CD8-positive, alpha-beta T cell (primary cell): ENCODE measurements at places on chromosomes 7 and 10.

DNA sequence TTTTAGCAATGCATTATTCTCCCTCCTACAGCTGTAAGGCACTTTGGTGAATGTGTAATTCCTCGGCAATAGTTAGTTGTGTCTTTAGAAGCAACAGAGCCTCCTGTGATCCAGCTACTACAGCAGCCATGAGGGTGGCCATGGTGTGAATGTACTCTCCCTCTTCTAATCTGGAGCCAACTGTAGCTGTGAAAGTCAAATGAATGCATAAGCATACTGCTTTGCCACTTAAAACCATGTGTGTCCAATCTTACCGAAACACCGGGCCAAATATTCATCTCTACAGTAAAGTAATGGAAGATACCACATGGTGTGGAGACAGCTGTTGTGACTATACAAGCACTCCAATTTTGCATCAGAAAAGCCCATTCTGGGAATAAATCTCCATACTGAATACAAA, 195.0 kb downstream of the DNAJC1 start:
- DNase-seq, result no peak

GRCh38 chr10:79099898-79100448, 31.2 kb downstream of the ZMIZ1 start:
- DNase-seq, result no peak

GRCh38 chr10:72204724-72205123, 11.1 kb upstream of the ANAPC16 start:
- DNase-seq, result no peak

- no peak for DNase-seq
Observed at GRCh38 chr10:63717027-63717715, 196.0 kb downstream of the REEP3 start.

- no peak for DNase-seq
Observed at GRCh38 chr10:126380352-126381076, 7.8 kb downstream of the ADAM12 start.

- no peak for DNase-seq
Observed at GRCh38 chr10:12431151-12432101, 82.1 kb downstream of the CAMK1D start.

DNA sequence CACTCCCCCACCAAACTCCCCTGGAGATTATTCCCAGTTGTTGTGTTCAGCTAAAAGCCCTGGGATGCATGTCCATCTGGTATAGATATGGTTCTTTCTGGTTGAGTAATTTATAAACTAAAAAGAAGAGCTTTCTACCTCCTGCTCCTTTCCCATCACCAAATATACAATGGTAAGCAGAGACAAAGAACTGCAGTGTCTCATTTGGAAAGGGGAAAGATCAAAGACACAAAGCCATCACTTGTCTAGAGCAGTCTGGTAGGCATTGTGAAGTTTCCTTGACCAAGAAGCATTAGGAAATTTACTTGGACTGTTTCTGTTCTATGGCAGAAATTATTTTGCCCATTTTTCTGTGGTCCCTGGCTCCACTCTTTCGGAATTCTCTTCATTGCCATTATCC, 24.9 kb upstream of the PANK1 start:
- DNase-seq, result no peak

DNA sequence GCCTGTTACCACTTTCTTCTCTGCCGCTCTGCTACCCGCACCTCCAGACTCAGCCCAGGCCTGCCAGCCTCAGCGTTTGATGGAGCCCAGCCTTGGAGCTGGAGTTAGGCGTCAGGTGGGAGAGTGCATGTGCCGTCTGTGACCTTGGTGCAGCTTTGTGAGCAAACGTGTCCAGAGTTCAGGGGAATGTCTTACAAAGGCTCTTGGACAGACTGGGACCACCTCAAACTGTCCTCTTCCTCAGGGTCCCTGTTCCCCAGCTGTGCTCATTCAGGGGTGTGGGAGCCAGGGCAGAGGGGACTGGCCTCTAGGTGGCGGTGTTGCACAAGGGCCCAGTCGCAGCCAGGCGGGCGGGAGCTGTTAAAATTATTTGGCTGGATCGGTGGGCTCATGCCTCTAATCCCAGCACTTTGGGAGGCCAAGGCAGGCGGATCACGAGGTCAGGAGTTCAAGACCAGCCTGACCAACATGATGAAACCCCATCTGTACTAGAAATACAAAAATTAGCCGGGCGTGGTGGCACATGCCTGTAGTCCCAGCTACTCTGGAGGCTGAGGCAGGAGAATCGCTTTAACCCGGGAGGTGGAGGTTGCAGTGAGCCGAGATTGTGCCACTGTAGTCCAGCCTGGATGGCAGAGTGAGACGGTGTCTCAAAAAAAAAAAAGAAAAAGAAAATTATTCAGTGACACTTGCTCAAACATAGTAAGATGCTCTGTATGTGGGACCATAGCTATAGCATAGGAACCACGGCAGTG, 89.2 kb downstream of the ADCY1 start:
- no peak for DNase-seq

DNA sequence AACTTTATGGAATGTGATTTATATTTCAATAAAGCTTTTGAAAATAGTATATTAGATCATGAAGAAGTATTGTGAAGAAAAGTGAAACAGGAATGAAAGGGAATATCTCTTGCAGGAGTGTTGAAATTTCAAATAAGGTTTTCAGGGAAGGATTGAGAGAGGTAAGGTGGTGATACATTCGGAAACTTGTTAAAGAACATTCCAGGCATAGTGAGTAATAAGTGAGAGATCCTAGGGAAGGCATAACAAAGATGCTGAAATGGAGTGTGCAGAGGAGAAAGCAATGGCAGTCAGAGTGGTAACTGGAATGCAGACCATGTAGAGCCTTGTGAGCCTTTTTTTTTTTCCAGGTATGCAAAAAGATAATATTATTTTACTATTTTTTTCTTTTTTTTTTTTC, 4.1 kb downstream of the OR9A4 start:
- DNase-seq, result no peak

DNA sequence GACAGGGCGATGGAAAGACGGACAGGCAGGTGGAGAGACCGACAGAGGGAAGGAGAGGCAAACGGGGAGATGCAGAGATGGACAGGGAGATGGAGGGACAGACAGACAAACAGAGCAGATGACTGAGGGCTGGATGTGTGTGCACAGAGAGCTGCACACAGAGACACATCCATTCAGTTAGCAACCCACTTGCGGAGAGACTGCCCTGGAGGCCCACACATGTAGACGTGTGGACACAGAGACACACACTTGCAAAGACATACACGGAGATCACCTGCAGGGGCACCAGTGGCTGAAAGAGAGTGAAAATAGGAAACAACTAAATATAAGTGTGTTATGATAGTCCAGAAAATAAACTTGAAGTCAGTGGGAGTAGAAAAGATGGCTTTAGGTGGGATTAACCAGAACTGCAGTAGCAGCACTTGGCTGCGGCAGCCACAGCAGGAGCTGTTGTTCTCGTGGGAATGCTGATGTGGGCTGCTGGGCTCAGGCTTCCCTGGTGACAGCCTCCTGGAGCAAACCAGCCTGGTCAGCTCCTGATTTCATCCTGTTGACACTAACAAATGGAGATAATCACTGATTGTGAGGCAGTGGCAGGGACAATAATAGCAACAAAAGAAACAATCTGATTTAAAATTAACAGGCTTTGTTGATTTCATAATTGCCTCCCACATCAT, 134.1 kb downstream of the CCNY start:
- DNase-seq, result no peak

- DNase-seq, result no peak
Observed at GRCh38 chr7:128236924-128237586, 4.0 kb upstream of the LEP start.

DNA sequence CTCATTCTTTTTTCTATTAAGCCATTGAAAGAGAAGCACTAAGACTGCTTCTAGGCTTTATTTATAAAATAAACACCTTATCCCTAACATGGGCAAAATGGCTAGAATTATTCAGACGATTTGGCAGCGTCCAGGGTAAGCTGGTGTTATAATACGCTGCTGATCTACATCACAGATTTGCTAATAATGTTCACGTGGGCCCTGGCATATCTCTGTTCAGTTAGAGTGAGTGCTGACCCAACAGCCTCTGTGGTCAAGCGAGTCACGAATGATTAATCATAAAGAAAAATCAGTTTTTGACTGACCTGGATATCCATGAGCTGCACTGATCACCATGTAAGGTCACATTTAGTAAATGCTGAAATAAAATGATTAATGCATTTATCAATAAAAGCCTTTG, 28.4 kb upstream of the CBLL1 start:
- no peak for DNase-seq

- no peak for DNase-seq
Observed at GRCh38 chr7:3168869-3169268, 125.2 kb upstream of the CARD11 start.
